ENCODE measurements at places on chromosomes 2 and 18.

DNA sequence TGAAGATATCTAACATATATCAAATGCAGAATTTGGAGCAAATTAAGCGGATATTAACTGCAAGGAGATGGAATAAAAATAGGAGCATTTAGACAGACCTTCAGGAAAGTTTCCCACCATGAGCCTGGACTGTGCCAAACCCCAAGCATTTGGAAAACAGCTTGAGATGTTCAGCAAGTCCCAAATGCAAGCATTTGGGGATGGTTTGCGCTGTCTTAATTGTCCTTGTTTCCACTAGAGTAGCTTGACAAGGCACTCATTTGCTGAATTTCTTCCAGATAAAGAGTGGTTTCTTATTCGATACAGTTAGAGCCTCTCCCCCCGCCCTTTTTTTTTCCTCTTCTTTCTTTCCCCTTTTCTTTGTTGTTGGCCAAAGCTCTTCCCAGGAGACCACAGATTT lies 77.1 kb upstream of the CDC42EP3 start:
- DNase-seq = no peak

- DNase-seq = peak; percentile 36
Measured at GRCh38 chr2:44833171-44834069, 108.1 kb upstream of the SIX3 start.

DNA sequence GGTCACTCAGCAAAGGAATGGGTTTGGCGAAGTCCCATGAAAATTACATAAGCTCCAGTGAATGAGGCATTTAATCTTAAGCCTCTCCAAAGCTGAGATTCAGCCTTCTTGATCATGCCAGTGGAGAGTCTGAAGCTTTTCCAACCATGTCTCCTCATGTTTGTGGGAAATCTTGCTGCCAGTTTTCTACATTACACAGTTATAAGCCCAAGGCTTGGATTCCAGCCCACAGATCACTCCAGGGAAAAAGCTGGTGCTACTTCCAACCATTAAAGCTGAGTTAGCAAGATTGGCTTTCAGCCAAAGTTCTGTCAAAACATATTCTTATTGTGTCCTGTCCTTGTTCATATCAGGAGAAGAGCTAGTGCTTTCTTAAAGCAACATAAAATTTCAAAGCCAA lies 293.8 kb downstream of the LRRTM4 start:
- peak; percentile 3 for DNase-seq

DNA sequence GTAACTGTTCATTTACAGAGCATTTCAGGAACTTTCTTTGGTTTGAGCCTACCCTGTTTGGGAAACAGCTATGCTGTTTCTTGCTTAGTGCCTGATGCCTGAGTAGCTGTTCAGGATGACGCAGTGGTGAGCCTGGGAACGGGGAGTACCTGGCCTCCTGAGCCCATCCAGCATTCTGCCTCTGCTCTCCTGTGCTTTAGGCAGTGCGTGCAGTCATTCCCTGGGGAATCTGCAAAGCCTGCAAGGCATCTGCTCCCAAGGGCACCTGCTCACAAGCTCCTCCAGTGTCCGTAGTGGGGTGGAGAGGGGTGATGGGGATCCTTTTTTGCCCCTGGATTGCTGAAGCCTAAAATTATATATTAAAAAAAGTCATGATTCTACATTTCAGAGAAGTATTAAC lies 68.8 kb downstream of the RAPGEF4 start:
- no peak for DNase-seq

- no peak for DNase-seq
Measured at GRCh38 chr18:73840319-73840945, 307.2 kb downstream of the FBXO15 start.

- DNase-seq = peak; percentile 91
Measured at GRCh38 chr18:51137026-51137729, 60.3 kb downstream of the MEX3C start.

DNA sequence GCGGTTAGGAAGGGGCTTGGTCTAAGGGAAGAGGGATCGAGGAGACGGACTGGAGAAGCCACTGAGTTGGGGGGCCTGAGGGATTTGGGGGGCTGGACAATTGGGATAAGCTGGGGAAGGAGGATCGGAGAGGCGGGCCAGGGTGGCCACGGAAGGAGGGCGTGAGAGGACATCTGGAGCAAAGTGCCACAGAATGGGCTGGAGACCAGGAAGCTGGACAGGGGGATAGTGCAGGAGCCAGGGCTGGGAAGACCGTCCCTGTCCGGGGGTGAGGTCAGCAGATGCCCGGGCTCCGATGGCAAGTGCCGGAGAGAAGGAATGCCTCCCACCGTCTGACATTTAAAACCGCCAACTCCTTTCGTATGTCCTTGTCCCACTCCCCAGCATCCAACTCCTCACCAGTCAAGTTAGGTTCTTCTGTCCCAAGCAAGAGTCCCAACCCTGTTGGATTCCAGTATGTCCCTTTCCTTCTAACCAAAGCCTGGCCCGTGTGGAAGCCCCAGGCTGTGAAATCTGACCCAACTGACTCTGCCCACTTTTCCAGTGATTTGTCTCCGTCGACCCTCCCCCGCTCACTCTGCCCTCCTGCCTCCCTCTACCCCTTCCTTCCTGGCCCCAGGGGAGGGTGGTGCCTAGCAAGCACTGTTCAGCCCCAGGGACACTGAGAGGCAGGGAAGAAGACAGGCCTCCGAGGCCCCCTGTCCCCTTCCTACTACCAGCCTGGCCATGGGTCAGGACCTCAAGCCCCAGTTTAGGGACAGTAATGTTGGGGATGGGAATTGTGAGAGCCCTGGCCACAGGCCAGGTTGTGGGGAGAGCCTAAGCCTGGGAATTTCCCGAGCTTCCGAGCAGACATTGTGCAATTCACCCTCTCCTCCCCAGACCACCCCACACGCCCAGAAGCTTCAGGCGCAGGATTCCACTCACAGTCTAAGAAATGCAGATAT lies 31.5 kb upstream of the TMBIM1 start:
- DNase-seq = peak; percentile 91

DNA sequence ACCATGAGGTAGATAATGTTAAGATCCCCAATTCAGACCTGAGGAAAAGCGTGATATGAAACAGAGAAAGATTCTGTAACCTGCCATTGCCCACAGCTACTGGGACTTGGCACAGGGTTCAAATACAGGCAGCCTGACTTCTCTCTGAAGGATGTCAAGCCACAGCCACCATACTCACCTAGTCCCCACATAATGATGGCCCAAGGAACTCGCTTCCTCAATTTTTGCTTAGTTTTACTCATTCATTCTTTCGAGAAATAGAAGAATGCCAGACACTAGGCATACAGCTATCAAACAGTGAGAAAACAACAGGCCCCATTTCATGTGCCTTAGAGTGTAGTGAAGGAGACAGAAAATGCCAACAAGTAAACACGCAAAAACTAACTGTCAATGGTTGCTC lies 980 bp upstream of the SULT1C4 start:
- DNase-seq = no peak

GRCh38 chr2:113002677-113003076 lies 2.6 kb upstream of the IL36A start:
- no peak for DNase-seq

GRCh38 chr18:3597409-3598357 lies 147.7 kb downstream of the TGIF1 start:
- no peak for DNase-seq

- DNase-seq = no peak
Measured at GRCh38 chr18:42801706-42802105, 313.8 kb downstream of the RIT2 start.

- DNase-seq = no peak
Measured at GRCh38 chr2:225457482-225457881, 58.0 kb downstream of the NYAP2 start.

DNA sequence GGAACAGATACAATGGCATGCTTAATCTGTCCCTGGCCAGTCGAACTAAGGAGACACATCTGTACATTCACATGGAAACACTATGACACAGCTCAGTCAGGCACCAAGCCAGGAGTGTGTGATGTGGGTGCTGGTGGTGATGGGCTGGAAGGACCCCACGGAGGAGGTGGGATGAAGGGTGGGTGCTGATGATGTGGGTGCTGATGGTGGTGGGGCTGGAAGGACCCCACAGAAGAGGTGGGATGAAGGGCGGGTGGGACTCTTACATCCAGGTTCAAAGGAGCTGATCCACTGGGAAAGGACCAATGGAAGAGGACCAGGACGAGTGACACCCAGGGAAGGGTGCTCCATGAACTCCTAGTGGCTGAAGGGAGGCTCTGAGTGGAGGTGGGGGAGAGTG lies 34.8 kb upstream of the ACAA2 start:
- no peak for DNase-seq

GRCh38 chr2:29130295-29130694 lies 15.1 kb downstream of the CLIP4 start:
- DNase-seq = peak; percentile 93

GRCh38 chr2:120914839-120915521 lies 179.3 kb downstream of the GLI2 start:
- DNase-seq = peak; percentile 83

DNA sequence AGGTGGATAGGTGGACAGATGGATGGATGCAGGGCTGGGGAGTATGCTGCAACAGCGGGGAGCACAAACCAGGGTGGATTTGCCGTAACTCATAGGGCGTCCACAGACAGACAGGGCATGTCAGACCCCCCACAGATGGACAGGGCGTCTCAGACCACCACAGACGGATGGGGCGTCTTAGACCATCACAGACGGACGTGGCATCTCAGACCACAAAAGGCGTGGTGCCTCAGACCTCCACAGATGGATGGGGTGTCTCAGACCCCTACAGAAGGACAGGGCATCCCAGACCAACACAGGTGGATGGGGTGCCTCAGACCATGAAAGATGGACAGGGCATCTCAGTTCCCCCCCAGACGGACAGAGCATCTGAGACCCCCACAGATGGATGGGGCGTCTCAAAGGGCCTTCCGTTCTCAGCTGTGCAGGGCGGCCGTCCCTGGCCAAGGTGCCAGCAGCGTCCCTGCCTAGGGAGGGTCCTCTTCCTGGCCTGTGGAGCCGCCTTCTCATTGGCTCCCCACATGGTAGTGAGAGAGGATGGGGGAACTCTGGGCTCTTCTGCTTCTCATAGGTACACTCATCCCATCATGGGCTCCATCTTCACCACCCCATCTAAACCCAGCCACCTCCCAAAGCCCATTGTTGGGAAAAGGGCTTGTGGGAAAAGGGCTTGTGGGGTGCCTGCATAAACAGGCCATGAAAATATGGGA lies 2.1 kb downstream of the ANKMY1 start:
- no peak for DNase-seq

DNA sequence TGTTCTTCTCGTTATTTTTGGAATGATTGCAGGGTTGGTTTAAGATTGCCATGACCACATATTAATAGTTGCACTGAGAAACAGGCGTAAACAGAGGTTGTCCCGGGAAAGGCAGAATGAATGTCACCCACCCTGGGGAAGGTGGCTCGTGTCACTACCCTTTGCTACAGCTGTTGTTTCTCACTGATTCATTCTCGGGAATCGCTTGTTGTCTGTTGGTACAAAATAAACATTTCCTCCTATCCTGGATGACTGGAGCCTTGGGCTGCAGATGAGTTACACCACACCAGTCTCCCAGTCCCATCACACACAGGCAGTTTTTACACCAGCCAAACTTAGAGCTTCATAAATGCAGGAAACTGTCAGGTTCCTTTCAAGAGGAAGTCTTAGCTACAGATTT lies 216.7 kb downstream of the GBX2 start:
- DNase-seq = no peak

DNA sequence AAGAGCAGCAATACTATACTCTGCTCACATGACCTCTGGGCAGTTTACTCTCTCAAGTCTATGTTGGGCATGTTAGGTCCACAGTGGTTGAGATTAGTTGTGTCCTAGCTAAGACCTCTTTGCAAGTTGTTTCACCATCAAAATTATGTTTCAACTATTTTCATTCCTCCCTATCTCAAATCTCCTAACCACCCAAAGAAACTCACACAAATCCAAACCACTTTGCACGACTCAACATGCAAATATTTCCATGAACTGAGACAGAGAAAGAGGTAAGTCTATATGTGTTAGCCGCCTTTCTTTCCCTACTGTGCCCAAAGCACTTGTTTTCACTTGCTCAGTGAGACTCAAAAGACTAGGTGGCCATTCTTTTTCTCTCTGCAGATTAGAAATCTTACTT lies 546.8 kb downstream of the TNS1 start:
- DNase-seq = no peak

- DNase-seq = no peak
Measured at GRCh38 chr2:2698182-2699120, 367.4 kb upstream of the MYT1L start.

- no peak for DNase-seq
Measured at GRCh38 chr18:9140381-9140780, 3.8 kb downstream of the ANKRD12 start.

- DNase-seq = peak; percentile 35
Measured at GRCh38 chr2:178258916-178259315, 64.6 kb downstream of the OSBPL6 start.

GRCh38 chr2:11019614-11020013 lies 107.9 kb downstream of the KCNF1 start:
- DNase-seq = no peak

DNA sequence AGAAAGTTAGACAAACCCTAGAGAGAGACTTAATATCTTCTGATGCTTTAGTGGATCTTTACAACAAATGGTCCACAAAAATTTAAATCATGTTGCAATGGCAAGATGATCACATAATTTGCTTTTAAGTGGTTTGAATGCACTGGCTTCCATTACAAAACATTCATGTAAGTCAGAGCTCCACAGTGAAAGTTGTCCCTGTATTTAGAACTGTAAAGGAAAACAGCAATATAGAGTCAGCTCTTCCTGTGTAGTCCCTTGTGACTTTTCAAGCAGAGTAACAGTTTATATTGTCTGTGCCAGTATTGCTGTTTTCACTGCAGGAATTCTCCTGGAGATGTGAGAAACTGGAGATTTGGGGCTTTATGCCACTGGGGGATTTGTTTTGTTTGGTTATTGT lies 77.7 kb downstream of the MEIS1 start:
- no peak for DNase-seq

- DNase-seq = no peak
Measured at GRCh38 chr2:134360745-134361487, 107.0 kb downstream of the MGAT5 start.

DNA sequence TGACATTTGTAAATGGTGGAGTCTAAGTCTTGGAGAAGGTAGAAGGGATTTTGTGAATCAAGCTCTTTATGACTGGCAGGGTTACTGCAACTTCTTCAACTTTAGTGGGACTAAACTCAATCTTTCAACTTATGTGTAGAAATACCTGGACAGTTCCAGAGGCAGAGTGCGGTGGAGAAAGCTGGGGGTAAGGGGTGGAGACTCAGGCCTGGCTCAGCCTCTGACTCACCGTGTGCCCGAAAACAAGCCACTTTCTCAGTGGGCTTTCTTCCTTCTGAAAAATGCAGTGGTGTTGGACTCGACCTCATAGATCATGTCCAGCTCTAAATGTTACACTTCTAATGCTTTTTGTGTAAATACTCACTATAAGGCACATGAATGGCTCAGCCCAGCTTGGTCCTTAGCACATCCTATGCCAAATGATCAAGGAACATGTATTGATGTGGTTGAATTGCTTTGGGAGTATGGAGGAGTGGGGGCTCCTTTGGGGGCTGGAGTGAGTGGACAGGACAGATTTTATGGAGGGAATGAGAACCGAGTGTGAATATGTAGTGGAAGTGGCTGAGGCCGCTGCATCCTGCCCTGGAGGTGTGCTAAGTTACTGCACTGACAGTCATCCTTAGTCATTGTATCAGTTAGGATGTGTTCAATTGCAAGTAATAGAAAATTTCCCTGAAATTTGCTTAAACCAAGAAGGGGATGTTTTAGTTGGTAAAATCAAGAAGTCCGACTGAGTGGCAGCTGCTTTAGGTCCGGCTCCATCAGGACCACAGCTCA lies 32.2 kb upstream of the IGFBP5 start:
- DNase-seq = peak; percentile 13

Data from MCF 10A (cell line).